ENCODE measurements at places on chromosomes 1 and 21.

GRCh38 chr1:176949033-176949662, 215.4 kb downstream of the ASTN1 start:
- DNase-seq = no peak

DNA sequence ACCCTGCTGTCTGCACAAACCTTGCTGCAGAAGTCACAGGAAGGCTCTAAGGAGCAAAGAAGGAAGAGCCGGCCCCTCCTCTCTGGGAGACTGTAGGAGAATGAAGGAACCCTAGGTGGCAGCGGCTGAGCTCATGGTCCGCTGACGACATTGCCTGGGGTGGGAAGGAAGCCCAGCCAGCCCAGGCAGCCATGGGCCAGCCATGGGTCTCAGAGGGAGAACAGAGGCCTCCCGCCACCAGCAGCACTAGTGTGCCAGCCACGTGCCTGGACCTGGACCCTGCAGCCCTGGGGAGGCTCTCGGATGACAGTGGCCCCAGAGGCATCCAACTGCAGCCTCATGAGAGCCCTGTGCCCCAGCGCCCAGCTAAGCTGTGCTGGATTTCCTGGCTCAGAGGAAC, 49.2 kb upstream of the POFUT2 start:
- peak; percentile 83 for DNase-seq

- DNase-seq = no peak
Observed at GRCh38 chr1:88780485-88780884, 96.4 kb downstream of the PKN2 start.

DNA sequence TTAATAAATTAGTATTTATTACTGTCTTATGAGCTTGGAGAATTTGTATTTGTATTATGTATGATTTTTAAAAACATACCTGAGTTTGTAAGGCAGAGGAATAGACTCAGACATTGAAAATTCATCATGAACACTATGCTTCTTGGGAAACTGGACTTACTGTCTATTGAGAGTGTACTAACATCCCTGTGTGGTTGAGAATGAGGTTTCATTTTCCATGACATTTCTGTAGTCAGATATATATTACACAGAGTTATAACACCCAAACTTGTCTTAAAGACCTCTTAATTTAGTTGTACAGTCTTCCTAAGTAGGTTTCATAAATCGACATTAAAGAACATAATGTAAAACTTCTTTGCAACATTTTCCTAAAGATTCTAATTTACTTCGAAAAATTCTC, 30.0 kb downstream of the PPP2R5A start:
- no peak for DNase-seq

- no peak for DNase-seq
Observed at GRCh38 chr1:169925505-169926482, 32.1 kb upstream of the SCYL3 start.

DNA sequence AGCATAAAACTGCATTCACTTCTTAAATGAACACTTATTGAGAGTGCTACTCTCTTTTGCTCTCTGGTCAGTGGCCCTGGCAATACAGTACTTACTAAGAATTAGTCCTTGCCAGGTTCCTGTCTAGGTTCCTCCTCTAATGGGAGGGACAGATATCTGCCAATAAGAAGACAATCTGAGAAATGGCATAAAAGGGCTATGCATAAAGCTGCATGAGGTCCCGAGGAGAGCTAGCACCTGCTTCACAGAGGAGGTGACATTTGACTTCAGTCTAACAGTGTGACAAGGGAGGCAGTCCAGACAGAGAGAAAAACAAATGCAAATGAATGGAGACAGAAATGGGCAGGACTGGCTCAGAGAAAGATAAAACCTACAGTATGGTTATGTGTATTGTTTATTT, 357.1 kb upstream of the SGIP1 start:
- no peak for DNase-seq

DNA sequence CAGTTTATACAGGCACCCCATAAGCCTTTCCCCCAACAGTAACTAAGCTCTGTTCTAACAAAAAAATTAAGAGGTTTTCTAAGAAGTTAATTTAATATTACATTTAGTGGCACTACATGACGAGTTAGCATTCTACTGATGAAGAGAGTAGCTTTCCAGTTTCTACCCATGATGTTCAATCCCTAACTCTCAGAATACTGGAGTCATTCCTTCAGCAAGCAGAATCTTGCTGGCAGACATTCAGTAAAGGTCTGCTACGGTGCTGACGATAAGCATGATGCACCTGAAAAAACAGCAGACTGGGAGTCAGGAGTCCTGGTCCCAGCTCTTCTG, 24.5 kb downstream of the SRSF4 start:
- DNase-seq = no peak

- peak; percentile 82 for DNase-seq
Observed at GRCh38 chr1:87278825-87279535, 49.7 kb upstream of the LMO4 start.

DNA sequence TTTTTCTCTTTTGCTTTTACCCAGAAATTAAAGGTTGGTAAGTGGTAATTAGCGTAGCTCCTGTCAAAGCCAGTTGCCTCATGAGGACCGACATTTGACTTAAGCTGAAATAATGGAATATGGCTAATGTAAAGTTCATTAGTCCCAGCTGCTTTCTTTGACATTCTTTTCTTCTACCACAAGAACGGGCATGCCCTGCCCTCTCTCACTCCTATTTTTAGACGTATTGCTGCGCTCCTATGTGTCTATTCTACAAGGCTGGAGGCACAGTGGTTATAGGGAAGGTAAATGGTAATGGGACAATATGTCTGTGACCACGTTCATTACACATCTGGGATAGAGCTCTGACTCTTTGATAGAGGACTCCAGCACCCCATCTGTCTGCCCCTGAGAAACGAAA, 6.8 kb downstream of the CORT start:
- no peak for DNase-seq

GRCh38 chr1:34406377-34406776, 229.7 kb downstream of the C1orf94 start:
- no peak for DNase-seq

DNA sequence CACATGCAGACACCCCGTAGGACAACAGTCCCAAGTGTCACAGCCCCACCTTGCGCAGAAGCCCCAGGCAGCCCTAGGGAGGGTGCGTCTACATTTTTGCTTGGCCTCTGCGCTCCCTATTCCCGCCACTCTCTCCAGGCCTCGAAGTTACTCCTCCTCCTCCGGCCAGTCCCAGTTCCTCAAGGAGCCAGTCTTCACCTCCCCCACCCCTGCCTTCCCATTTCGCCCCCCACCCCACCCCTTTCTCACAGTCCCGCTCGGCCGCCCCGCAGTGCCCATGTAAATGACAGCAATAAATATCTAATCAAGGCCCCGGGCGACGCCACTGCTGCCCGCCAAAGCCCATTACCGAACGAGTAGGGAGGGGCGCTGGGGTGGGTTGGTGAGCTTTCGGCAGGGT, 3.2 kb downstream of the DMBX1 start:
- peak; percentile 70 for DNase-seq

DNA sequence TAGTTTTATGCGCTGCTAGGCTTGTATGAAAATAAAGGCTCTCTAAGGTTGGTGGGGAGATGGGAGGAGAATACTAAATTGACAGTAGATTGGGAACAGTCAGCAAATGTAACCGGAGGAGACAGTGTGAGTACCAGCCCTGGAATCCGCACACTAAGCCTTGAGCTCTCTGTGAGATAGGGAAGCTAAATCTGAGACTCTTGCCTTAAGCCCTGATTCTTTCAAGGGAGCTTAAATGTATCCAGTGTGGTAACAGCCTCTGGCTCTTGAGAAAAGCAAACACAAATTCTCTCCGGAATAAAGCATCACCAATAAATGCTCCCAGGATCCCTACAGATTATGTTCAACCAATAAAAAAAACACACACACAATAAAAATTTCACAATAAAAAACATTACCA, 33.0 kb upstream of the PDPN start:
- no peak for DNase-seq

- no peak for DNase-seq
Observed at GRCh38 chr1:20437640-20438039, 48.4 kb downstream of the CAMK2N1 start.

- no peak for DNase-seq
Observed at GRCh38 chr21:33854604-33855003, 61.0 kb downstream of the ATP5PO start.

DNA sequence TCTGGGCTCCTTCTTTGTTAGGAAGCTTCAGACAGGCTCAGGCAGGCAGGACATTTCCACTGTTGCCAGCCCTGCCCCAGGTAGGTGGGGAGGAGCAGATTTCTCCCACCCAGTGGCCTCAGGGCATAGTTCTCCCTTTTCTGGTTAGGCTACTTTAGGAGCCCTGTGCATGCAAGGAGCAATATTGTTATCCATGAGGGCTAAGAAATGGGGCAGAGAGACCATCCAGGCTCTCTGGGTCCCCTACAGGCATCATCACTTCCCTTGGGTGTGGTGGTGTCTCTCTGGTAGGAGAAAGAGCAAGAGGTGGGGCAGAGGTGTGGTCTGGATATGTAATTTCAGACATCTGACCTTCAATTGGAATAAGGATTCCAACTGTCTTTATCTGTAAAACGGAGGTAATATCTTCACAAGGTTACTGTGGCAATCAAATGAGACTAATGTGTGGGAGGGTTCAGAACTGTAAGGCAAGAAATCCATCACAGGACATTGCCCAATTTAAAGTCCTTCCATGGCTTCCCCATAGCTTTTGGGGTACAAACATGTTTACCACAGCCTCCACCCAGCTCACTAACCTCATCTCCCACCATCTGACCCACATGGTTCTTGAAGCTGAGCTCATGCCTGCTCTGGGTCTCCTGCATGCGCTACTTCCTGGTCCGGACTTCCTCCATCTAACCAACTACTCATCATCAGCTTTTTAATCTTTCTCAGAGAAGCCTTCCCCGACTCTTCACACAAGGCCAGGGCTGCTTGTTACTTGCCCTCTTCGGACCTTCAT, 26.1 kb downstream of the PCAT6 start:
- DNase-seq = no peak

GRCh38 chr1:96374076-96374762, 347.4 kb upstream of the PTBP2 start:
- DNase-seq = no peak

Measured in posterior vena cava (tissue), 2 donors.